ENCODE measurements at places on chromosomes 16 and 17. TPM values are rescaled to one million over a fixed set of nuclear protein-coding genes. Genes with fewer than 3 reads are reported as not detected.

CBFA2T3 gene
- total RNA-seq, result under 0.01 TPM

FBXO31 gene
- total RNA-seq, result 40.3 TPM

GDPD3 gene
- 1.0 TPM for total RNA-seq

SYCE1L gene
- 0.33 TPM for total RNA-seq

CDRT15L2 gene
- total RNA-seq, result not detected

GNAO1 gene
- total RNA-seq, result 0.26 TPM

FOXL1 gene
- 24.1 TPM for total RNA-seq

CD79B gene
- 0.17 TPM for total RNA-seq

KIF18B gene
- total RNA-seq, result under 0.01 TPM

IGFALS gene
- total RNA-seq, result not detected

CSF3 gene
- not detected for total RNA-seq

C16orf89 gene
- 5.9 TPM for total RNA-seq

DNA sequence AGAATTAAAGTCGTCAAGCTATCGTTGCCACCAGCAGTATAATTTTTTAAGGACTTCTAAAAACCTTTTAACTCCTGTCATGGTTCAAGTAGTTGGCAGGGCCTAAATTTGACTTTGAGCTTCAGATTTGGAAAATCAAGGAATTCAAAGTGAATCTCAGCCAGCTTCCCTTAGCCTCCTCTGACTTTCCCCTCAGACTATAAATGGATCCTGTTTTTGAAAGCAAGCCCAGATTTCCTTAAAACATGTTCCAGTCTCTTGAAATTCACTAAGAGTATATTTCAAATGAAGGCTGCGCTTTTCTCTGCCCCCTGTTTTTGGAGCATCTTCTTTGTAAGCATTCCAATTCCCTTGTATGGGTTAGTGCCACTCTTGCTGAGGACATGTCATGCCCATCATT is 101.8 kb upstream of the CDH8 start:
- H3K4me1 ChIP-seq, result no peaks in the 10 kb centered on the region
- no peak overlapping the region for H3K27ac ChIP-seq
- DNase-seq, result peak; percentile 6
- no peaks in the 10 kb centered on the region for H3K27me3 ChIP-seq
- H3K4me3 ChIP-seq, result no peak overlapping the region
- no peaks in the 10 kb centered on the region for H3K36me3 ChIP-seq

- H3K4me1 ChIP-seq, result no peaks in the 10 kb centered on the region
- H3K4me3 ChIP-seq, result no peak overlapping the region
- DNase-seq, result no peak
- no peaks in the 10 kb centered on the region for H3K36me3 ChIP-seq
Measured at GRCh38 chr16:80323187-80323807, 217.5 kb upstream of the DYNLRB2 start.

DNA sequence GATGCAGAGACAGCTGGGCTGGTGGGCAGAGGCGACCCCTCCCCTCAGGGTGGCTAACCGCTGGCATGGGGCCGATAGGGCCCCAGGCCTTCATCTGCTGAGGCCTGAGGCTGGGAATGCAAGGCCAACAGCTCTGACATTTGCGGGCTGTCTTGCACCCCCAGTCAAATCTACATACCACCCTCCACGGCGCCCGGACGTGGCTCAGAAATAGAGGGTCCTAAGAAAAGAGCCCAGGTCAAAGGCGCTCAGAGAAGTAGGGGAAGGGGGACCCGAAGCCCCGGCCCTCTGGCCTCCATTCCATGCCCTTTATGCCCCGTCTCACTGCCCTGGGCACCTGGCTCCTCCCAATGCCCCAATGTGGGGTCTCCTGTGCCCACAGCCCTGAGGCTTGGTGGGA is 142.3 kb downstream of the C16orf78 start:
- no peaks in the 10 kb centered on the region for H3K36me3 ChIP-seq
- no peak for DNase-seq
- no peaks in the 10 kb centered on the region for H3K27me3 ChIP-seq
- no peak overlapping the region for H3K27ac ChIP-seq

DNA sequence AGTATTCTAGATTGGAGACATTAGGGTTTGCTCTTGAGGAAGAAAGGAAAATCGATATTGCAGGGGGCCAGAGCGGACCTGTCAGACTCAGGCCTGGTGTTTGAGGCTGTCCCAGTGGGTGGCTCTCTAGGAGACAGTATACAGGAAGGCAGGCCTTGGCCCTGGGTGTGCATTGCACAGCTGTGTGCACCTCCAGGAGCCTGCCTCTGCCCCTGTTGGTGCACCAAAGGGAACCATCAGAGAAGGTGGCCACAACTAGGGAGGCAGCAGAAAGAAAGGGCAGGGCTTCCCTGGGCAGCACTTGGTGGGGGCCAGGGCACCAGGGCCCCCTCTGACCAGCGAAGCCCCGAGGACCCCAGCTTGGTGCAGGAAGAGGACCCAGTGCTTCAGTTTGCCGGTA is 188.0 kb downstream of the NTN1 start:
- H3K27me3 ChIP-seq, result peaks cover 3% of the 10 kb centered on the region
- H3K4me1 ChIP-seq, result no peaks in the 10 kb centered on the region
- no peaks in the 10 kb centered on the region for H3K36me3 ChIP-seq

- no peak overlapping the region for H3K27ac ChIP-seq
- no peak for DNase-seq
- H3K4me1 ChIP-seq, result no peaks in the 10 kb centered on the region
- peaks cover 23% of the 10 kb centered on the region for H3K36me3 ChIP-seq
Measured at GRCh38 chr16:89525146-89525913, 17.1 kb downstream of the SPG7 start.

GRCh38 chr17:74526681-74527080 is 4.6 kb downstream of the CD300LB start:
- no peak overlapping the region for H3K27ac ChIP-seq
- H3K4me3 ChIP-seq, result no peak overlapping the region
- DNase-seq, result no peak
- H3K27me3 ChIP-seq, result no peaks in the 10 kb centered on the region
- H3K4me1 ChIP-seq, result no peaks in the 10 kb centered on the region

- no peak overlapping the region for H3K4me3 ChIP-seq
- peaks cover 44% of the 10 kb centered on the region for H3K4me1 ChIP-seq
- peaks cover 4% of the 10 kb centered on the region for H3K36me3 ChIP-seq
- peak; percentile 89 for DNase-seq
Measured at GRCh38 chr16:4370570-4371356, 885 bp upstream of the VASN start.

- H3K4me3 ChIP-seq, result no peak overlapping the region
- no peaks in the 10 kb centered on the region for H3K4me1 ChIP-seq
- H3K27me3 ChIP-seq, result no peaks in the 10 kb centered on the region
- no peak overlapping the region for H3K27ac ChIP-seq
- no peak for DNase-seq
Measured at GRCh38 chr16:65665586-65665985, 543.7 kb upstream of the CDH11 start.

DNA sequence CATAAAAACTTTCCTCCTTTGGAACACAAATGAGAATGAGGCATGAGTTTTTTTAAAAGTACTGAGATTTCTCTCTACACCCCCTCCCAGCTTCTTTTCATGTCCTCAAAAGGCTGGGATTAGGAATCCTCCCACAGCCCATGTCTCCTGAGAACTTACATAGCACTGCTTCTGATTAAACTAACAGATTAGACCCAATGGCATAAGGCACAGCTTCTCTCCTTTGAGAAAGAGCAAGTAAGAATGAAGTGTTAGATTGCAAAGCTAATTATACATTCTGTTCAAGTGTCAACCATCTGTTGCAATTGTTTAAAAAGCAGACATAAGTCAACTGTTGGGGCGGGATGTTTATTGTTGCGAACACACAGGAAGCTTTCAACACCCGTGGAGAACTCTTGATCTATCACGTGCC is 715.1 kb downstream of the CDH11 start:
- no peaks in the 10 kb centered on the region for H3K27me3 ChIP-seq
- DNase-seq, result peak; percentile 3
- no peak overlapping the region for H3K4me3 ChIP-seq

- no peak overlapping the region for H3K27ac ChIP-seq
- peaks cover 4% of the 10 kb centered on the region for H3K4me1 ChIP-seq
- DNase-seq, result no peak
- H3K36me3 ChIP-seq, result no peaks in the 10 kb centered on the region
- peaks cover 59% of the 10 kb centered on the region for H3K27me3 ChIP-seq
Measured at GRCh38 chr17:76138234-76138895, 2.7 kb downstream of the FOXJ1 start.

- H3K27ac ChIP-seq, result no peak overlapping the region
- peaks cover 16% of the 10 kb centered on the region for H3K27me3 ChIP-seq
- no peak for DNase-seq
- H3K4me1 ChIP-seq, result no peaks in the 10 kb centered on the region
- H3K36me3 ChIP-seq, result no peaks in the 10 kb centered on the region
Measured at GRCh38 chr17:39774047-39774446, 36.3 kb downstream of the GRB7 start.

DNA sequence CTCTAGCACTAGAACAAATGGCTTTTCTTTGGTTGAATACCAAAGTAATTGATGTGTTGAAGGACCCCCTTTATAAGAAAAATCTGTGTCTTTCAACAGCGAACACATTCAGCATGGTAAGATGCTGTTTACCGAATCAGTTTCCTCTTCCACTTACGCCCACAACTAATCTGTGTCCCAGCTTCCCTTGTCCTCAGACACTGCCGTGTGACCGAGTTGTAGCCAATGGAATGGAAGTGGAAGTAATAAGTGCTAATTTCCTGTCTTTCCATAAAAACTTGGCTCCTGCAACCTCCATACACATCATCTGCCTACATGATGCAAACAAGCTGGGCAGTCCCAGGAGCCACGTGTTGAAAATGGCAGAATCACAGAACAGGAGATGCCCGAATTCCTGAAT is 10.4 kb downstream of the CDIPT start:
- H3K36me3 ChIP-seq, result peaks cover 15% of the 10 kb centered on the region
- H3K27me3 ChIP-seq, result no peaks in the 10 kb centered on the region
- peak; percentile 31 for DNase-seq
- H3K4me3 ChIP-seq, result no peak overlapping the region
- no peak overlapping the region for H3K27ac ChIP-seq

DNA sequence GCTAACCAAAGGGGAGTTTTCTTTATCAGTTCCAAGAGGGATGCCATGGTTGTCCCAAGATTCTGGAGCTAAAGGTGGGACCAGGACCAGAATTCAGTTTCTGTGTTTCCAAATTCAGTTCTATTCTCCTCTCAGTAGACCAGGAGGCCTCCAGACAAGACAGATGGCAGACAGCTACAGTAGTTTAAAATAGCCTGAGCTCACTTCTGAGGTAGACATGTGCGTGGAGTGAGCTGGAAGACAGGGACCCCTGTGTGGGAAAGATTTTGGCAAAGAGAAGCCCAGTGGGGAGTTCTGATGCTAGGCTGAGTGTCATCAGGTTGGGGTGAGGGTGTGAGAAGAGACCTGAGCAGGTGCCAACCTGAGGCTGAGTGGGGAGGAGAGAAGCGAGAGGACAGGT is 95.4 kb downstream of the PRKCB start:
- DNase-seq, result no peak
- H3K27ac ChIP-seq, result no peak overlapping the region
- no peaks in the 10 kb centered on the region for H3K27me3 ChIP-seq
- H3K4me3 ChIP-seq, result no peak overlapping the region
- no peaks in the 10 kb centered on the region for H3K36me3 ChIP-seq

DNA sequence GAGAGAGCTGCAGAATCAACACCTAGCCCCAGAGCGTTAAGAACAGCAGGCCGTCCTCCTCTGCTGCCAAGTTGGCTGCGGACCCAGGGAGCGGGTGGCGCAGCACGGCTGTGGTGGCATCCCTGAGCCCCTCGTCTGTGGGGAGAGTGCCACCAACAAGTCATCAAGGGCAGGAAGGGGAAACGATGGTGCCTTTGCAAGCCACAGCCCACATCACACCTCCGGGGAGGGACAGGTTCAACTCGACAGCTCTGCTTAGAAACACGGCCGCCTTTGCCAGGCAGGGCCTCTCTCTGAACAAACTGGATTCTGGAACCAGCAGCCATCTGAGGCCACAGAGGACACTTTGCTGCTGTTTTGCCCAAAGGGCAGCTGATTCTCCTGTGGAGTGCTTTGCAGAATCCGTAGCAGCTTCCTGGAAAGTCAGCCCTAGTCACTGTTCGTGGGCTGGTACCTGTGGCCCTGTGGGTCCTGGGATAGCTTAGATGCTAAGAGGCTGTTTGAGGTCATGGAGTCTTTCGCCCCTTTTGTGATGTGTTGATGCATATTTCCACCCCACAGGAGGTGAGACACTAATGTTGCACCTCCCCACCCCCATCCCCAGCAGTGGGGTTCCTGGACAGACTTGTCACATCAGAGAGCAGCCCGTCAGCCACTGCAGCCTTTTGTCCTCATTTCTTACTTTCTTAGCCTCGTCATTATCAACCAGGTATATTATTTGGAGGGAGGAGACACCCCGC is 270.6 kb downstream of the CPPED1 start:
- DNase-seq, result no peak
- H3K4me1 ChIP-seq, result no peaks in the 10 kb centered on the region
- no peak overlapping the region for H3K27ac ChIP-seq
- no peaks in the 10 kb centered on the region for H3K27me3 ChIP-seq

- DNase-seq, result no peak
- H3K4me3 ChIP-seq, result no peak overlapping the region
- no peaks in the 10 kb centered on the region for H3K4me1 ChIP-seq
Measured at GRCh38 chr17:77861981-77862645, 96.4 kb upstream of the TNRC6C start.

GRCh38 chr16:14375132-14375491 is 254.9 kb downstream of the PARN start:
- no peak overlapping the region for H3K4me3 ChIP-seq
- no peak overlapping the region for H3K27ac ChIP-seq
- DNase-seq, result peak; percentile 22
- H3K27me3 ChIP-seq, result no peaks in the 10 kb centered on the region
- no peaks in the 10 kb centered on the region for H3K36me3 ChIP-seq

DNA sequence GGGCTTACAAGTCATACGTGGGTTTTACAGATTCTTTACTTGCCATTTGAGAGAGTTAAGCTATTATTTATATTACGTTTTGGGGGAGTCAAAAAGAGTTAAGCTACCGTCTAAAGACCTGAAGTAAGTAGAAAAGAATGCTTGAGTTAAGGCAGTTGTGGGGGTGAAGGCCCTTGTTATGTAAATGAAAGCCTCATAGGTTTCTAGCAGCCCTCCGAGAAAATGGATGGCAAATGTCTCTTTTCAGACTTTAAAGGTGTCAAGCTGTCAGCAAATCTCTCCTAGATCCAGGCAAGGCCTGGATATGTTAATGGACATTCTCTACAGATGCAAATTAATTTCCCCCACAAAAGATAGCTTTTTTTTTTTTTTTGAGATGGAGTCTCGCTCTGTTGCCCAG is 7.2 kb upstream of the EIF4A3 start:
- DNase-seq, result no peak
- no peaks in the 10 kb centered on the region for H3K36me3 ChIP-seq
- H3K27me3 ChIP-seq, result no peaks in the 10 kb centered on the region
- peaks cover 3% of the 10 kb centered on the region for H3K4me1 ChIP-seq
- no peak overlapping the region for H3K27ac ChIP-seq

- H3K27ac ChIP-seq, result peak overlapping the region; percentile 88
- H3K4me1 ChIP-seq, result peaks cover 8% of the 10 kb centered on the region
Measured at GRCh38 chr16:648071-648780, 939 bp upstream of the WDR90 start.
